ENCODE measurements at places on chromosomes 11 and 22. TPM values are rescaled to one million over a fixed set of nuclear protein-coding genes. Genes with fewer than 3 reads are reported as not detected.

The MS4A15 gene
- total RNA-seq: not detected

The PTGDR2 gene
- 1.3 TPM for total RNA-seq

The CCDC87 gene
- total RNA-seq: 0.23 TPM

The LRRC74B gene
- not detected for total RNA-seq

The LMO1 gene
- total RNA-seq: 0.99 TPM

The ELMOD1 gene
- total RNA-seq: 1.1 TPM

The CD248 gene
- 49.7 TPM for total RNA-seq

The CREB3L1 gene
- total RNA-seq: 11.7 TPM

The SEC14L6 gene
- 6.5 TPM for total RNA-seq

The CARD18 gene
- total RNA-seq: not detected

The F2 gene
- 0.35 TPM for total RNA-seq

The MEI1 gene
- total RNA-seq: 3.0 TPM

The OR51B4 gene
- total RNA-seq: 1.5 TPM

The MTFP1 gene
- 12.0 TPM for total RNA-seq

The ANO1 gene
- 38.1 TPM for total RNA-seq

The CHADL gene
- 5.1 TPM for total RNA-seq

The CD6 gene
- 1.2 TPM for total RNA-seq

The TRIM64 gene
- total RNA-seq: not detected

The CABP2 gene
- total RNA-seq: not detected

The MUC6 gene
- total RNA-seq: 5.0 TPM

The RFPL2 gene
- total RNA-seq: 0.18 TPM

The YPEL4 gene
- total RNA-seq: 1.9 TPM

The MYEOV gene
- 2.0 TPM for total RNA-seq

The APOA4 gene
- 0.35 TPM for total RNA-seq

The BARX2 gene
- total RNA-seq: 0.12 TPM

The ARHGEF17 gene
- total RNA-seq: 102 TPM

The HTR3A gene
- total RNA-seq: 0.18 TPM

The CBL gene
- total RNA-seq: 15.9 TPM

The OR8I2 gene
- not detected for total RNA-seq

The CDC42BPG gene
- 8.7 TPM for total RNA-seq

The ANO9 gene
- total RNA-seq: 12.8 TPM

The TIMP3 gene
- 122 TPM for total RNA-seq

The FGF19 gene
- 0.70 TPM for total RNA-seq

The OR1S1 gene
- not detected for total RNA-seq

All from metanephros (tissue), 2 donors.